ENCODE measurements at places on chromosomes 1 and 21.
A peak's percentile ranks its signal among the peaks of the same experiment; 100 is the strongest.

GRCh38 chr1:225733254-225733653 is 44.4 kb upstream of the SRP9 start:
- no peak for DNase-seq

- no peak for DNase-seq
These were observed 1.1 kb downstream of the RGS16 start for GRCh38 chr1:182602935-182603645.

DNA sequence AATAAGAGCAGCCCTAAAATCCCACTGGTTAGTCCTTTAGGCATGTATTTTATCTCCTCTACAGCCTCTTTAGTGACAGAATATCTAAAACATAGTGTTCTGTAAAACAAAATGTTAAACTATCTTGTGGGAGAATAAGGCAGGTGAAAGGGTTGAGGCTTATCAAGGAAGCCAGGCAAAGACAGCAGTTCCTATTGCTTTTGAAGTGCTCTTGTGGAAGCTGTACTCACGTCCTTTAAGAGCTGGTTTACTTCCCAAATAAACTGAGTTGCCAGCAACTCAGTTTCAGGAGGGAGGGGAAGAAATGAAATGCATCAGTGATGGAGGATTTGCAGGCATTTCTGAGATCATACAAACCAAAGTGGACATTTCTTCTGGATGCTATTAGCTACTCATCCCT is 529.6 kb upstream of the ZRANB2 start:
- no peak for DNase-seq

DNA sequence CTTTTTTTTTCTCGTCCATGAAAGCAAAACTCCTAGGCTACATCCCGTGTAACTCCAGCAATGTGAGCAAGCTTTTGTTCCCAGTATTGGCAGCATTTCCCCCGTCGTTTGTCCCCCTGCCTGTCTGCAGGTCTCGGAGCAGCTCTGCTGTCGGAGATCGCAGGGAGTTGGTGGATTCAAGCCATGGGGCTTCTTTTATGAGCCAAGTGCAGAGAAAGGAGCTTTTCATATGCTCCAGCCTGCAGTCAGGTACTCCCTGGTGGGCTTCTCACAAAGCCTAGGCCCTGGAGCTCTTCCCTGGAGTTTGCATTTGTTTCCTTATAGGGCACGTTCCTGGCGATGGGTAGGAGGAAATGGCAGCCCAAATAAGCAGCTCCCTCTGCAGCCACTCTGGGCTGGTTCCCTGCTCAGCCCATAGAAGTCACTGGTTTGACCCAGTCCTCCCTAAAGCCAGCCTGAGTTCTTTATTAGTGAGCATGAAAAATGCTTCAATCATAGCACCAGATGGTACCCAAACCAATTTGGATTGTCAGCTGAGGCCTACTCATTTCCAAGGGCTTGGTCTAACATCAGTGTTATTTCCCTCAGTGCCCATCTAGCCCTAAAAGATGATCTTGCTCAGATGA is 78.3 kb downstream of the NUF2 start:
- no peak for DNase-seq

DNA sequence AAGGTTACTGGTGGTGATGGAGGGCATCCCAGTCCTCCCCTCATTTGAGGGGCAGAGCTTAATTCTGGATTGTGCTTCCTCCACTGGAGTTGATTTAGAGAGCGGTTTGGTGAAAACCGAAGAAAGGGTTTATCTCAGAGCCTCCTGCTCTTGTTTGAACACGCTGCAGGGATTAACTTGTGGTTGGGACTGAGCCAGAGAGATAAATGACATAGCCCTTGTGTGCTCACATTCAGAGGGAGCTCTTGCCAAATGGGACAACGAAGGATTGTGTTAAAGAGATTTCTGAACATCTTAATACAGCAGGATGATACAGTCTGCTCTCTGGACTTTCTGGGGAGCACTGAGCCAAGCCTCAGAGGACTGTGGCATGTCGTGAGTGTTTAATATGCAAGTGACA is 308.2 kb downstream of the DISC1 start:
- DNase-seq = no peak

GRCh38 chr1:175208773-175209492 is 16.4 kb upstream of the KIAA0040 start:
- DNase-seq = no peak

- no peak for DNase-seq
These were observed 33.8 kb downstream of the STPG1 start for GRCh38 chr1:24379733-24380315.

- peak; percentile 49 for DNase-seq
These were observed 320.1 kb downstream of the TGFB2 start for GRCh38 chr1:218665221-218665620.

DNA sequence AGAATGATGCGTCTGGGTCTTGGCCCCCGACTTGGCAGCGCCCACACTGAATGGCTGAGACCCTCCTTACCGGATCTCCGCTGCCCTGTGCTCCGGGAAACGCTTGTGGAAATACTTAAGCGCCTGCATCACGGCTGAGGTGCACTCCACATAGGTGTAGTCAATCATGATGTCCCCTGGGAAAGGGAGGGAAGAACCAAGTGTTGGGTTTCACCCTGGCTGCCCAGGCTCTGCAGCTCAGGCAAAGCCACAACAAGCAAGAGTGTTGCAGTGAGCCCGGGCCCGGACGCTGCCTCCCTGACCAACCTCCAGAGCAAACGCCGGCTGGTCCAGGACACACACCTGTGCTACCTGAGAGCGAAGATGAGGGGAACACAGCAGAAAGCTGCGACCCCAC is 21.5 kb upstream of the SPATC1L start:
- DNase-seq = no peak

DNA sequence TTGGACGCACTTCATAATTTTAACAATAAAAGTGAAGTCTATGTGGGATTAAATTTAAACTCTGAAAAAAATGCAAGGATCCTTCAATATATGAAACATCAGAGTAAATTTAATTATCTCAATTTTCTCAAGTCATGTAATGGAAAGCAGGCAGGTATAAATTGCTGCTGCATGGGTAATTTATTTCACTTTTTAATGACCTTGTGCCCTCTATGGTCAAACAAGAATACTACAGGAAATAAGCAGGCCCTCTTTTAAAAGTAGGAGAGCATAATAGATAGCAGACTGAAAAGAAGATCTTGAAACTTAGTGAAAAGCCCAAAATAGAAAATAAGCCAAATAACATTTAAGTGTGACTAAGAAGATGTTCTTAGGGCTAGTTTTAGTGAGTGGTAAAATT is 22.9 kb downstream of the BCAS2 start:
- DNase-seq = no peak

GRCh38 chr1:17923666-17924065 is 168.5 kb downstream of the ACTL8 start:
- DNase-seq = no peak

- DNase-seq = no peak
These were observed 176.5 kb upstream of the HOOK1 start for GRCh38 chr1:59638231-59638711.

- DNase-seq = no peak
These were observed 283.6 kb upstream of the C1orf105 start for GRCh38 chr1:172136925-172137324.

- no peak for DNase-seq
These were observed 58.7 kb downstream of the RABGAP1L start for GRCh38 chr1:174217787-174218574.

- DNase-seq = no peak
These were observed 41.7 kb downstream of the GABPA start for GRCh38 chr21:25776440-25776839.

GRCh38 chr1:182383037-182383661 is 8.4 kb downstream of the GLUL start:
- DNase-seq = no peak

- no peak for DNase-seq
These were observed 165.2 kb downstream of the AK5 start for GRCh38 chr1:77446841-77447555.

DNA sequence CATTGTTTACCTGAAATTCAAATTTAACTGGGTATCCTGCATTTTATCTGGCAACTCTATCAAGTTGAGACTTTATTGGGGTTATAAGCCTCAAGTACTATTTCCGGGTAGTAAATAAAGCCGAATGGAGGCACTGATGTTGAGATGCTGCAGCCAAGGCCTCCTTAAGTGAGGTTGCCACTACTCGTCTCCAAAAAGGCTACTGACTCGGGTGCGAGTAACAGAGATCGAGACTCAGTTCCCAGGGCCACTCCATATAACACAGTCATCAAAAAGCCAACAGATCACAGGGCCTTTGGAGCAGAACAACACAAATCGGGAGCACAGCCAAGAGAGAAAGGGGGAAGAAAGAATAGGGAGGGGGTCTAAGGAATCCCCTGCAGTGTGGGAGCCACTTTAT is 524 bp downstream of the COPA start:
- no peak for DNase-seq

- no peak for DNase-seq
These were observed 408.1 kb upstream of the ADGRL2 start for GRCh38 chr1:81392526-81393226.

GRCh38 chr1:166933633-166934032 is 41.7 kb downstream of the ILDR2 start:
- no peak for DNase-seq

- no peak for DNase-seq
These were observed 12.6 kb downstream of the CD101 start for GRCh38 chr1:117014209-117014608.

DNA sequence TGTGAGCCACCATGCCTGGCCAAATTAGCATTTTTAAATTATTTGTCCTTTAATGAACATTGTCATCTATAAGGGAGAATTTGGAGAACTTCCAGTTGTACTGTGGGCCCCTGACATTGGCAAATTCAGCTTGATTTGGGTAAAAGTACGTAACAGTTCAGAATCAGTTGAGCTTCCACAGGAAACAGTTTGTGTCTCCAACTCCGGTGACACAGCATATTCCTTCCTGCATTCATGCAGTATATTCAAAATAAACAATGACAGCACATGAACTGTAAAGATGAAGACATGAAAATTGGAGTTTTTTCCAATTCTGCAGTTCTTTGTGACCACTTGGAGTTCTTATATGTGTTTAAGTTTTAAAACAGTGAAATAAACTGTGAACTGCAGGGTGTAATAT is 28.2 kb downstream of the RNF220 start:
- DNase-seq = no peak

DNA sequence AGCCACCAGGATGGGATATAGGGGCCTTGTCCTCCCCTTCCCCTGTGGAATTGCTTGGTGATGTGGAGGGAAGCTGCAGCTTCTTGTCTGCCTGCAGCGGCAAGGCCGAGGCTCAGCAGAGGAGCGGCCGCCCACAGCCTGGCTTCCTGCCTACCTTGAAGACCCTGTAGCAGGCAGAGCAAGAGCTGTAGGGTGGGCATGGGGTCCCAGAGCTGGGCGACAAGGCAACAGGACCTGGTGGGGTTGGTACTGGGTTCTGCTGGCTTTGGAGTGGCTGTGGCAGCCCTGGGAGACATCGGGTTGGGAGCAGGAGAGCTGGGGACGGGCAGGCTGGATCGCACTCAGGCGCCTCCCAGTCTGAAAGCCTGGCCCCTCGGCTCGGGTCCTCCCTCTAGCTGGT is 5.7 kb upstream of the GPR153 start:
- no peak for DNase-seq

- DNase-seq = no peak
These were observed 11.2 kb upstream of the AK2 start for GRCh38 chr1:33047839-33048305.

DNA sequence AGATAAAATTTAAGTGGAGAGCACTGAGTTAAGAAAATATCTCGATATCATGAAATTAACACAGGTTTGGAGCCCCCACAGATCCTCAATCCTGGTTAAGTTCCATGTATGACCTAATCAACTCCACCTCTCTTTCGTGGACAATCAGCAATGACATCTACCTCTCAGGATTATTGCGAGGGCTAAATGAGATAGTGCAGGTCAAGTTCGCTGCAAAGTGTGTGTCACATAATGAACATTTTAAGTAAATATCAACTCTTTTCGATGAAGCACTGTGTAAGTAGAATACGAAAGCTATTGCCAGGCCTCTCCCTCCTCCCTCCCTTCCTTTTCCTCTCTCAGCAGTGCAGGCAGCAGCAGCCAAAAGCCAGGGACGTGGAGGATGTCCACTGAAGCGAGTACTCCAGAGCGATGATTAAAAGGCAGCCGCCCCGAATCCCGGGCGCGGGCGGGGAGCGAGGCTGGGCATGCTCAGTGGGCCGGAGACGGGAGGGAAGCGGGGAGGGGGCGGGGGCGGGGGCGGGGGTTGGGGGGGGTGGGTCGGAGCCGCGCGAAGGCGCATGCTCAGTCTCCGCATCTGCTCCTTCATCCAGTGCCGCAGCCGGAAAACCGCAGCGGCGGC is at the start of gene CAMSAP2:
Gene CAMSAP2 (plus strand): TSS at position 567 of the 622 bp plus-strand sequence. CDS start 935 bp downstream, outside the sequence.
- peak; percentile 94 for DNase-seq

- DNase-seq = peak; percentile 7
These were observed 79.2 kb downstream of the AJAP1 start for GRCh38 chr1:4733446-4734177.

GRCh38 chr1:76164165-76164564 is 89.6 kb downstream of the ST6GALNAC3 start:
- DNase-seq = no peak

- DNase-seq = no peak
These were observed 25.0 kb downstream of the TATDN3 start for GRCh38 chr1:212816567-212817278.

Data from left ventricle myocardium superior (tissue), 1 donor.